ENCODE measurements at places on chromosomes 5 and 9. TPM values are rescaled to one million over a fixed set of nuclear protein-coding genes. Genes with fewer than 3 reads are reported as not detected.

Gene PCDHGB5
- total RNA-seq = 16.2 TPM

Gene SERINC5
- total RNA-seq = 45.2 TPM

Gene AQP3
- under 0.01 TPM for total RNA-seq

Gene TRPM3
- 22.1 TPM for total RNA-seq

Gene COL23A1
- total RNA-seq = 0.49 TPM

Gene IFNA2
- not detected for total RNA-seq

Gene ADAMTSL1
- total RNA-seq = 15.7 TPM

Gene CDH6
- total RNA-seq = 37.4 TPM

Gene PAX5
- total RNA-seq = under 0.01 TPM

Gene ADRA1B
- 0.74 TPM for total RNA-seq

Gene ROR2
- total RNA-seq = 0.74 TPM

Gene HMGCR
- total RNA-seq = 309 TPM

Gene SPAAR
- 0.25 TPM for total RNA-seq

Gene VAV2
- total RNA-seq = 39.1 TPM

Gene FBP1
- not detected for total RNA-seq

Gene PFDN1
- 45.5 TPM for total RNA-seq

Gene FABP6
- 2.2 TPM for total RNA-seq

Gene DOCK8
- 3.4 TPM for total RNA-seq

Gene PCDHGA4
- total RNA-seq = 7.9 TPM

Gene NR6A1
- total RNA-seq = 1.2 TPM

Gene ANGPTL2
- total RNA-seq = 3.7 TPM

Gene PAIP1
- 162 TPM for total RNA-seq

Gene FGF1
- total RNA-seq = 6.1 TPM

Gene NKD2
- total RNA-seq = 3.2 TPM

Gene FTMT
- total RNA-seq = not detected

Gene UNC13B
- total RNA-seq = 12.8 TPM

Gene VPS13A
- total RNA-seq = 19.4 TPM

Gene SLC36A3
- total RNA-seq = not detected

Gene PPP2CA
- 90.2 TPM for total RNA-seq

Gene DRD1
- total RNA-seq = 4.7 TPM

Gene KCTD16
- 17.5 TPM for total RNA-seq

Gene ADAMTS13
- 2.2 TPM for total RNA-seq

Gene UBAC1
- 24.6 TPM for total RNA-seq

Gene N4BP3
- 7.4 TPM for total RNA-seq

Gene CAVIN4
- 11.8 TPM for total RNA-seq

Gene NMUR2
- total RNA-seq = not detected

Gene HINT2
- total RNA-seq = 11.1 TPM

Gene C8G
- total RNA-seq = not detected

Gene KIF12
- total RNA-seq = 0.49 TPM

Gene ZNF483
- 28.8 TPM for total RNA-seq

Gene CTXN3
- 3.2 TPM for total RNA-seq

Gene AMBP
- total RNA-seq = not detected

Gene EIF4E1B
- total RNA-seq = not detected

Gene SLC1A1
- total RNA-seq = 48.9 TPM

Gene SLC23A1
- total RNA-seq = not detected

Gene PLPPR1
- 122 TPM for total RNA-seq

Gene TAF9
- total RNA-seq = 56.1 TPM

Gene GARNL3
- 49.7 TPM for total RNA-seq

Gene ARHGEF39
- 0.25 TPM for total RNA-seq

Gene ADAMTSL2
- total RNA-seq = 2.7 TPM

Gene ENC1
- total RNA-seq = 755 TPM

Gene DIRAS2
- total RNA-seq = 31.5 TPM

Gene SOHLH1
- not detected for total RNA-seq

Gene PRRC2B
- total RNA-seq = 259 TPM

Gene SLC22A4
- total RNA-seq = 1.5 TPM

Gene PPP6C
- total RNA-seq = 18.7 TPM

Gene SPINK6
- total RNA-seq = not detected

Data from temporal lobe (tissue), 4 donors.